Mesothelial cell of epicardium (in vitro differentiated cells): ENCODE measurements at places on chromosomes 7 and 10.

- H3K27ac ChIP-seq, result peak overlapping the region; percentile 16
- DNase-seq, result no peak
- H3K36me3 ChIP-seq, result peaks cover 4% of the 10 kb centered on the region
- H3K4me3 ChIP-seq, result no peak overlapping the region
Measured at GRCh38 chr10:30188101-30188500, 128.7 kb upstream of the JCAD start.

- no peak overlapping the region for H3K4me3 ChIP-seq
- peaks cover 10% of the 10 kb centered on the region for H3K36me3 ChIP-seq
- peak overlapping the region; percentile 17 for H3K27ac ChIP-seq
- no peaks in the 10 kb centered on the region for H3K27me3 ChIP-seq
Measured at GRCh38 chr7:155676052-155676451, 31.6 kb downstream of the RBM33 start.

DNA sequence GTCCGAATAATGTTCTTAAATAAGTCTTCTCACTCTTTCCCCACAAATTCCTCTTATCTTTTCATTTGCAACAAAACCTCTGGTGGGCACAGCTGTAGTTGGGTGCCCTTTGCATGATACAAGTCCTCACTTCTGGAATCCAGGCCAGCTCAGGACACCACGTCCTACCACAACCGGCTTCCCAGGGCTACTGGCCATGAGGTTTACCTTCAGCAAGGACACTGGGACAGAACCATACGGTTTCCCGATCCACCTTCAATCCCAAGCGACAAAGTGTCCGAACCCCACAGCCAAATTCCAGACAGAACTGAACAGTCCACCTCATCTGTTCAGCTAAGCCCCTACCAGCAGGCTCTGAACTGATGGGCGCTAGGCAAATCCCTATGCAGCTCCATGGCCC, 174.6 kb downstream of the FAM107B start:
- no peak overlapping the region for H3K27ac ChIP-seq
- DNase-seq, result no peak
- peaks cover 21% of the 10 kb centered on the region for H3K4me1 ChIP-seq
- no peak overlapping the region for H3K4me3 ChIP-seq
- H3K27me3 ChIP-seq, result peaks cover 6% of the 10 kb centered on the region

DNA sequence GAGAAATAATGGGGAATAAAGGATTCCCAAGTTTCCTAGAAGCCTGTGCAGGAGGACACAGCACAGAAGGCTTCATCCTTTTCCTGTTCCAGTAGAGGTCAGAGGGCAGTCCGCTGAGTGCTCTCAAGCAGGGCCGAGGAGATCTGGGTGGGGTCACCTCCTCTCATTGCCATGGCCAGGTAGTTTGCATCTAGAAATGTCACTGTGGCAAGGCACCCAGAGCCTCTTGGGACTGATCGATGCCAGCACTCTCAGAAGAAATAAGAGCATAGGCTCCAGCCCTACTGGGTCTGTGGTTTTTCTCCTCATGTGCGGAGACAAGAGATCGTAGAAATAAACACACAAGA, 7.9 kb downstream of the NUB1 start:
- peak overlapping the region; percentile 51 for H3K4me3 ChIP-seq
- H3K36me3 ChIP-seq, result peaks cover 22% of the 10 kb centered on the region
- H3K27ac ChIP-seq, result peak overlapping the region; percentile 92
- H3K4me1 ChIP-seq, result peaks cover 9% of the 10 kb centered on the region
- DNase-seq, result no peak
